ENCODE measurements at places on chromosomes 7 and 10. TPM values are rescaled to one million over a fixed set of nuclear protein-coding genes. Genes with fewer than 3 reads are reported as not detected.
A peak's percentile ranks its signal among the peaks of the same experiment; 100 is the strongest.

GRCh38 chr7:151809146-151809863 is 67.6 kb downstream of the PRKAG2 start:
- DNase-seq, result no peak

GRCh38 chr10:132677473-132678227 is 108.3 kb downstream of the NKX6-2 start:
- no peak for DNase-seq

DNA sequence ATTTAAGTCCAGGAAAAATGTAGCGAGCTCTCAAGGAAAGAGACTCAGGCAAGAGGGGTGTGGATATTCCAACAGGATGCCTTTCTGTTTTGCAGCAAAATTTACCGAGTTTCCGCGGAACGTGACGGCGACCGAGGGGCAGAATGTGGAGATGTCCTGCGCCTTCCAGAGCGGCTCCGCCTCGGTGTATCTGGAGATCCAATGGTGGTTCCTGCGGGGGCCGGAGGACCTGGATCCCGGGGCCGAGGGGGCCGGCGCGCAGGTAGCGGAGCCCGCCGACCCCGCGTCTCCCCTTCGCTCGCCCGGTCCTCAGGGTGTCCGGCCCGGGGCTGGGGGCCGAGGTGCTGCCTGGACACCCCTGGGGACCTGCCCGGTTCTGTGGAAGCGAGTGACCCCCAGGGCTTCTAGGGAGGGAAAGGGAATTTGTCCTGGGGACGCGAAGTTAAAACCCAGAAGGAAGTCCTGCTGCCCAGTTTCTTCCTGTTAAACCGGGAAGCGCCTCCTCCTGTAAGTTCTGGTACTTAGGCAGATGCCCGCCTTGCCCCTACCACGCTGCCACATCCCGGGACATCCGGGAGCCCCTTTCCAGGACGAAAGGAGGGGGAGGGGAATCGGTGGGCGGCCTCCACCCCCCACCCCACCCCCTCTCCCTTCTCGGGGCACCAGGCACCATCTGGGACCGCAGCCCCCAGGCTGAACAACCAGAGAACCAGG is 2.5 kb downstream of the VSTM2A start:
- no peak for DNase-seq

GRCh38 chr7:78284945-78285344 is 486.4 kb downstream of the PHTF2 start:
- DNase-seq, result no peak

DNA sequence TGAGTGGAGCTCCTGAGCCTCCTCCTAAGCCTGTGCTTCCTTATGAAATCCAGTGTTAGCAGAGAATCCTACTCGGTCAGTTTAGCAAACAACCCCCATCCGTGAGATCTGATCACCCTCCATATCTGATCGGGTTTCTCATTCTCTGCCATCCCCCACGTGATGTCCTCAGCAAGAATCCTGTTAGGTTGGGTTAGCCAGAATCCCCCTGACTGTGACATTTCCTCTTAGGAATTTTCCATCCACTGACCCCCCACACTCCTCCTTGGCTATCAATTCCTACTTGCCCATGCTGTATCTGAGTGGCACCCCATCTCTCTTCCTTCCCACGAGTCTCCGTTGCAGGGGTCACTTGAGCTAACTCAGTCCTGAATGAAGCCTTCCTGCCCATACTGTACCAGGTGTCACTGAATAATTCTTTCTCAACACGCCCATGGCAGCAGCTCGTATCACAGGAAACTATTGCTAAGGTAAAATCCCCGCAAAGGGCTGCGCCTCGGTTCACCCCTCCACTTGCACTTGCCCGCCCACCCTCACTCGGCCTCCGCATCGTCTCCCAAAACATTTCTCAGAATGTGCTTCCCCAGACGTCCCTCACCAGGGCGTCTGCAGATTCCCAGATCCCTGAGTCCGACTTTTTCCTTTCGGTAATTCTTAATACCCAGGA is 44.1 kb downstream of the MYOF start:
- no peak for DNase-seq

GRCh38 chr7:99707096-99707495 is 27.3 kb upstream of the CYP3A5 start:
- DNase-seq, result no peak

DNA sequence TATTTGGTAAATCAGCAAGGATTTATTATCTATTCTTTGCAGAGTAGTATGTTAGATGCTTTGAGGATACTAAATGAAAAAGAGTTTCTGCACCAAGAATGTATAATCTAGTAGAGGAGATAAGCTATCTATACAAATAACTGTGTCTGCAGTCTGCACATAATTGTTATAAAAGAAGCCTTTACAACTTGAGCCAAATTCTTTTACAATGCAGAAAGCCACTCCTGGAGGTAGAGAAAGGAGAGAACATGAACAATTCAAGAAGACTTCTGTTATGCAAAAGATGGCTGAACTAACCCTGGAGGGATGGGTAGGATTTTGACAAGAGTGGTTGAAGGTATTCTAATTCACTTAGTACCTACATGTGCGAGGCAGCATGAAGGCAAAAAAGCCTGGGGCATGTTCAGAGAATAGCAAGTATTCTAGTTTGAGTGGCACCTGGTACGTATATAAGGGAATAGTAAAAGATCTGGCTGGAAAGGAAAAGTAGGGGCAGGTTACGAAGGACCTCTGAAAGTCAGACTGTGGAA is 251.1 kb upstream of the KAT6B start:
- no peak for DNase-seq

GRCh38 chr7:28891192-28891875 is 66.8 kb downstream of the TRIL start:
- DNase-seq, result no peak

DNA sequence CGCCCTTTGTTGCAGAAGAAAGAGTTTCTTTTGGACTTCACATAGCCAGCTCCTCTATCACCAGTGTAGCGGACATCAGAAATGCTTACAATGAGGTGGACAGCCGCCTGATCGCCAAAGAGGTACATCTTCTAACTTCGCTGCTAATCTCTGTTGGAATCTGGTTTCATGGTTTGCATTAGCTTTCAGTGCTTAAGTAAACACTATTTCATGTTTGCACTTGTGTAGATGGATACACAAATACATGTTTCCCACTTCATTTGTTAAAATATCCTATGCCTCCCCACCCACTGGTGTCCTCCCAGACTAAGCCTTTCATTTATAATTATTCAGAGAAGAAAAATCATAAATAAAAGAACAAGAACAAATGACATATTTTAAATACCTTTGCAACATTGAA is 103.9 kb downstream of the WDFY4 start:
- DNase-seq, result no peak

GRCh38 chr10:61452655-61453641 is at the start of gene TMEM26:
Gene TMEM26, minus strand, starts transcription at chr10:61453381. Its CDS starts 300 bp downstream, at chr10:61453081.
- DNase-seq, result no peak

DNA sequence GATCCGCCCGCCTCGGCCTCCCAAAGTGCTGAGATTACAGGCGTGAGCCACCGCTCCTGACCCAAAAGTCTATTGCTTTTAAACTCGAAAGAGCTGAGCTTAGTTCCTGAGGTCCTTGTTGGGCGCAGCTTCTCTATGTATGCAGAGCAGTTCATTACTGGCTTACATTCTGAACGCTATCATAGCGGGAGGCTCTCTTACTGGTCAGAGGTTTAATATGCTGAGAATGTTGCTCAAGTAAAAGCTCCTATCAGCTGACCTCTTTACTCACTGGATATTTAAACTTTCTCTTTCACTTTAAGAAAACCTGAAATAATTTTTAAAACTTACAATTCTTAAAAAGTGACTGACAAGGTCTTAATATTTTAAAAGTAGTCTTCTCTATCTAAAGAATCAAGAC is 160.8 kb upstream of the WNT16 start:
- no peak for DNase-seq

DNA sequence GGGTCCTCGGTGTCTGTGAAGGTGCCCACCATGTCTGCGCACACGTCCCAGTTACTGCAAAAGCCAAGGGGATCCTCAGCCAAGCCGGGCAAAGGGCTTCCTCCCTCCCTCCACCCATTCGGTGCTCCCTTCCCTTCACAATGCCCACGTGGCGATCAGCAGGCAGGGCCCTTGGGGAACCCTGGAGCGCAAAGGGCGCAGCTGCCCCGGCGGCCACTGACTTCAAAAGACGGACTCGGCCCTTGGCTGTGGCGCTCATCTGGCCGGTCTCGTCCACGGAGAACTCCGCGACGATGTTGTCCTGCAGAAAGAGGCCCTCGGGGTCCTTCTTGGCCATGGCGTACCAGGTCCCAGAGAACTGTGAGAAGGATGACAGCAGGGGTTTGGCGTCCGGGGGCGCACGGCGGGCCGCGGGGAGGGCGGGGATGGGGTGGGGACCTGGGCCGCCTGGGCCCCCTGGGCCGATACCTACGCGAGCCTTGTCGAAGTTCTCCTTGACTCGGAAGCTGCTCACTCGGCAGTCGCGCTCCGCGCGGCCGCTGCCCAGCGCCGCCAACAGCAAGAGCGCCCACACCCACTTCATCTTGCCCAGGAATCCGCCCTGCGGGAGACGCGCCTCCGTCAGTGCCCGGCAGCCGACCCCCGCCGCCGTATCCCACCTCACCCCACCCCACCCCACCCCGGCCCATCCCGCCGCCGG is 439 bp downstream of the RBP4 start:
- DNase-seq, result peak; percentile 64

DNA sequence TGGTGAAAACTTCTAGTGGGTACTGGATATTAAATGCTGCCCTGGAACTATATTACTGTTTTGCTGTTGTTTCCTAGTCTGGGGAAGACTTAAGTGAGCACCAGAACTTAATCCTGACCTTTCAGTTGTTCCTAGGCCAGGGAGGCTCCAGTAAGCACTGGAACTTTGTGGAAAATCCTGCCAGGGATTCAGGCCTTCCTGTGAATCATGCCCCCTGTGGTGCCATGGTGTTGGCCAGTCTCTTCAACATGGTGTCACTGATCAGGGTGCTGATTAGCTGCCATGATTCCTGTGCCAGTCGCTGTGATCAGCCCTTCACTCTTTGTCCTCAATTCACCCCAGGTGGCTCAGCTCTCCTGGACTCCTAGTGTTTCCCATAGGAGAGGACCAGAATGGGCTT is 8.5 kb upstream of the AOAH start:
- DNase-seq, result no peak

- DNase-seq, result no peak
Observed at GRCh38 chr7:23043441-23043840, 29.5 kb upstream of the HYCC1 start.

DNA sequence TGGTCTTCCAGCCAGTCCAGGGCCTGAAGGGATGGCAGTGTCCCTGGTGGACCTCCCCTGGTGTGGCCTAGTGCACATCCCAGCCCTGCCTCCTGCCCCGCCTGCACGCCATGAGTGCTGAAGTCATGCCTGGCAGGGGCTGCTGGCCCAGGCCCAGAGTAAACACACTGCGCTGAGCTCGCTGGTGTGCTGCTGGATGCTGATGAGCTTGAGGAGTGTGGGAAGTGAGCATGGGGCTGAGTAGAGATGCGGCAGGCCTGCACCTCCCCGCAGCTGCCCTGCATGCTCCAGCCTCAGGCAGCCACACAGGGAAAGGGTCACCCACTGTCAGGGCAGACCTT is 43.2 kb downstream of the HTRA1 start:
- peak; percentile 85 for DNase-seq

- DNase-seq, result no peak
Observed at GRCh38 chr7:130108809-130109208, 38.5 kb downstream of the KLHDC10 start.

- DNase-seq, result no peak
Observed at GRCh38 chr7:21318916-21319270, 109.0 kb upstream of the SP4 start.

- DNase-seq, result no peak
Observed at GRCh38 chr7:95874129-95874528, 101.8 kb downstream of the DYNC1I1 start.

- DNase-seq, result no peak
Observed at GRCh38 chr10:12499076-12499986, 150.0 kb downstream of the CAMK1D start.

- DNase-seq, result no peak
Observed at GRCh38 chr7:137577184-137577583, 233.7 kb upstream of the PTN start.

DNA sequence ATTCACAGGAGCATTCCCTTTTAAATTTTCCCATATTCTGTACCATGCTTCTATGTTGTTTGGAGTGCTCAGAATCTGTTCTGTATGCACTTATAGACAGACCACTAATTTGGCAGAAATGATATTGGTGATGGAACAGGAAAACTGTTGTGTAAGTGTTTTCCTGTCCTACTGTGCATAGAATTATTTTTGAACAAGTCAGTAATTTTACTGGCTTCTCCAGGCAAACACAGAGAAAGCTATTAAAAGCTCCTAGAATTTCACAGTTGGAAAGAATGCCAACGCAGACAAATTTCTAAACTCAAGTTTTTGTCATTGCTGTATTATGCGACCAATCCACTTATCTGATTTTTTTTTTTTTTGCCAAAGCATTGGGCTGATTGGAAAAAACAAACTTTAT is 55.7 kb downstream of the ANKMY2 start:
- no peak for DNase-seq

GRCh38 chr10:120423431-120424197 is 33.4 kb upstream of the PLPP4 start:
- DNase-seq, result no peak

DNA sequence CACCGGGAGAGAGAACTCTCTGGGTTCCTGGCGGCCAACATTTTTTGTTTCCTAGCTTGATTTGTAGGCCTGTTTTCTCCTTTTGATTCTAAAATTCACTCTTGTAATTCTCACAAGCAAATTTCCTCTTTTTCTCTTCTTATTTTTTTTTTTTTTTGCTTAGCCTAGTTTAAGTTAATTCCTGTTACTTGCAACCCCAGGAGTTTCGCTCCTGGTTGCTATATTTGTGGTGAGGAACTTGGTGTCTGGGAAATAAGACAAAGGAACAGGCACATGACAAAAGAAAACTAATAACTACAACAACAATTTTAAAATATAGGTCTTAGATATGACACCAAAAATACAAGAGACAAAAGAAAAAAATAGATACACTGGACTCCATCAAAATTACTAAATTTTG is 6.7 kb downstream of the AOAH start:
- no peak for DNase-seq

- no peak for DNase-seq
Observed at GRCh38 chr7:39367451-39367850, 198.8 kb upstream of the YAE1 start.

- DNase-seq, result no peak
Observed at GRCh38 chr7:112238330-112238729, 31.8 kb downstream of the ZNF277 start.

The GHRHR gene
- not detected for total RNA-seq

The FAM241B gene
- total RNA-seq, result 3.9 TPM

The EPO gene
- total RNA-seq, result 1.7 TPM

The CALML3 gene
- not detected for total RNA-seq

The ANLN gene
- 0.31 TPM for total RNA-seq

The MINDY4 gene
- total RNA-seq, result 2.9 TPM

The HABP2 gene
- 9.3 TPM for total RNA-seq

The AUTS2 gene
- 5.8 TPM for total RNA-seq

The WEE2 gene
- total RNA-seq, result not detected

The FAM237B gene
- total RNA-seq, result not detected

The LBX1 gene
- total RNA-seq, result not detected

The ERVW-1 gene
- not detected for total RNA-seq

The PIK3AP1 gene
- total RNA-seq, result 71.0 TPM

The CRHR2 gene
- 0.58 TPM for total RNA-seq

The CPN1 gene
- not detected for total RNA-seq

The RAB18 gene
- 44.5 TPM for total RNA-seq

The TMEM236 gene
- total RNA-seq, result 0.95 TPM

The ZCCHC24 gene
- 13.2 TPM for total RNA-seq

The SCART1 gene
- total RNA-seq, result 1.6 TPM

The EBLN1 gene
- not detected for total RNA-seq

The SLIT1 gene
- total RNA-seq, result 0.38 TPM

The CHRM2 gene
- total RNA-seq, result 0.08 TPM
